ENCODE measurements at places on chromosomes 3 and 15.

- DNase-seq: peak; percentile 72
Observed at GRCh38 chr15:90231028-90232017, 2.4 kb downstream of the CIB1 start.

GRCh38 chr15:84811151-84811550 lies 6.0 kb upstream of the ALPK3 start:
- DNase-seq: no peak

DNA sequence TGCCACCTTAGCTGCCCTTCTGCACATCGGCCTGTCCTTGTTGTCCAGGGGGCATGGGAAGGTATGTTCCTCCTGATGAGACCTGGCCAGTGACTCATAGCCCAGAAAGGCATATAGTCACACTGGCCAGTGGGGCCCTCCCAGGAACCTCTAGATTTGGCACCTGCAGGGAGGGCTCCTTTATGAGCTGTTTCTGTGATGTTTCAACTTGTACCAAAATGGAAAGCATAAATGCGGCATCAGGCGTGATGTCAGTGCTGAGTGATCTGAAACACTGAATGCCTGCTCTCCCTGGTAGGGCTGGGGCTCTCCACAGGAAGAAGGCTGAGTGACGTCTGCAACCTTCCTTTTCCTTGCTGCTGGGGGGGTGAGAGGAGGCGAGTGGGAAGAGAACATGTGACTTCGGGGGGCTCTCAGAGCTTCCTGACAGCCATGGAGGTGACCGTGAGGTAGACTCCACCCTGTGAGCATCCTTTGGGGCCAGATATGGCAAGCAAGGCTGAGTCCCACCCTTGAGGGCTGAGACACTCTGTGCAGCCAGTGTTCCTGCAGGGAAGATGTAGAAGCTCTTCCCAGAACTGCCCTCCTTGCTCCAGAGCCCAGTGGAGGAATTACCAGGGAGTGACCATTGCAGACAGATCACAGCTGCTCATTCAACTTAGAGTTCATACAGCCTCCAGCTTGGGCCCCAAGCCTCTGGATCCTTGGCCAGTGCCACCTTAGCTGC lies 37.1 kb upstream of the APEH start:
- no peak for DNase-seq

GRCh38 chr3:152322756-152323155 lies 54.0 kb downstream of the MBNL1 start:
- no peak for DNase-seq

DNA sequence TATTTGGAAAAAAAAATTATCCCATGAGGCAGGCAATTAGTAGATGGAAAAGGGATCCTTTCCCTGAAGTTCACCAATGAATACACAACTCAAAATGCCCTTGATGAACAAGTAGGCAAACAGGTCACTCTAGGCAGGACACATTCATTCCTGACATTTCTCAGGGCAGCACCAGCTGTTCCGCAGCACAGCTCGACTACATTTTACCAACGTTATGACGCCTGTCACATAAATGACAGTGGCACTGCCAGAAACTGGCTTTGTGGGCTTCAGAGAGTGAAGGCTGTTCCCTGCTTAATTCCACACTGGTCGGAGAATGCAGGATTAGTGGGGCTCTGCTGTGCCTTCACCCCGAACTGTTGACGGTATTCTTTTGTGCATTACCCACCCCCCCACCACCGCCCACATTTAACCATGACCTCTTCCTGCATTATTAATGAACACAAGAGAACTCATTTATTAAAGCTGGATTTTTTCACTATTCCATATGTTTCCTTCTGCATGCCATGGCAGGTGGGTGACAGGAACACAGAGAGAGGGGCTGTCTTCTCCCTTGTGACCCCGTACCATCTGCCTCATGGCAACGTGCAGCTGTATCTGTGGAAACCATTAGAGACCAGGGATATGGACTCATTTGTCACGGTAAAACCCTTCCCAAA lies 197.6 kb downstream of the PDZRN3 start:
- no peak for DNase-seq

DNA sequence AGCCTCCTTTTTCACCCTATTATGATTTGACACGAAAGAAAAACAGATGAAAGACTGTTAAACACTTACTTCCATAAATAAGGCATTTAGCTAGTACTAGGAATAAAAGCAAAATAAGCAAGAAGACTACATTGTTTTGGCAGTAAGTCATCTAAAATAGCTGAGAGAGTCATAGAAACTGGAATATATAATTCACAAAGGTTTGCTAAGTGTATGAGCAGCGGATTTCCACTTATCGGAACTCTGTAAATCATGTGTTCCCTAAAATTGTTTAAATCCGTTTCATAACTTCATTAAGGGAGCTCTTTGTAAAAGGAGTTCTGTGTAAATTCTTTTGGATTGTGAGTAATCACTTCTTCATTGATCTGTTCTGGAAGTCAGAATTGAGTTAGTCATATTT lies 202.5 kb upstream of the CBLB start:
- DNase-seq: no peak

DNA sequence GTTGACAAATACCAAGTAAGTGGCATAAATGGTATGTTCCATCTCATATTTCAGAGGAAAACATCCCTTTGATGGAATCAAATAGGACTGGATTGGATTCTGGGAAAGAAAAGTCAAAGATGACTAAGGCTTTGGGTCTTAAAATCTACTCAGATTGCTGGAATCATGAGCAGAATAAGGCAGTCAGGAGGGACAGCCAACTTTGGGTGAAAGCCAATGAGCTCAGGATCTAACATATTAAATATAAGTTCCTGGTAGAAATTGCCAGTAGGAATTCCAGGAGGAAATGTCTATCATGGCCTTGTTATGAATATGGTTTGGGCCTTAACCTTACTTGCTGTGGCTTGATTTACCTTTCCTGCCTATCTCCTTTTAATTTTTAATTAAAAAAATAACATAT lies 55.3 kb downstream of the ISL2 start:
- DNase-seq: no peak

DNA sequence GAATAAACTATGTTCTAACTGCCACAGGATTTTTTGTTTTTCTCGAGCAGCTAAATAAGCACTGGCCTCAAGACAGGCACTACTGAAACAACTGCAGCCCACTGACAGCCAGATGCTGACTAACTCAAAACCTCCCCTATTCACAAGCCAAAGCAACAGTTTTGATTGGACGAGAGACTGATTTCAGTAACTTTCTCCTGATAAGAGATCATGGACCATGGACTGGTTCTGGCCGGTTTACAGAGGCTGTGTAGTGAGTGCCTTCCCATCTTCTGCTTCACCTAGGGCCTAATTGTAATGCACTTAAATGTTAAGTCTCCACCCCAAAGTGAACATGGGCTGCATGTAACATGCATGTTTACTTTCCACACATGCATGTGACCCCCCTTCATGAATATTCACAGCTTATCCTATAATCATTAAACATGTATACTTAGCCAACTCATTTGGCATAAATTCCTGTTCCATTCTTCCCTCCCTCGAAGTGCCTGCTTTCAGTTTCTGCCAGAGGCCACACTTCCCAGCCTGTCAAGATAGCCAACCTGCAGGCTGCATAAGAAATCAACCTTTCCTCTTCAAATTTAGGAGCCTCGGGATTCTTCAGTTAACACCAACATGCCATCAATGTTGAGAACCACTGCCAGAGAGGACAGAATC lies 108.2 kb downstream of the ULK4 start:
- no peak for DNase-seq

GRCh38 chr3:149618151-149619123 lies 39.4 kb downstream of the WWTR1 start:
- DNase-seq: no peak

DNA sequence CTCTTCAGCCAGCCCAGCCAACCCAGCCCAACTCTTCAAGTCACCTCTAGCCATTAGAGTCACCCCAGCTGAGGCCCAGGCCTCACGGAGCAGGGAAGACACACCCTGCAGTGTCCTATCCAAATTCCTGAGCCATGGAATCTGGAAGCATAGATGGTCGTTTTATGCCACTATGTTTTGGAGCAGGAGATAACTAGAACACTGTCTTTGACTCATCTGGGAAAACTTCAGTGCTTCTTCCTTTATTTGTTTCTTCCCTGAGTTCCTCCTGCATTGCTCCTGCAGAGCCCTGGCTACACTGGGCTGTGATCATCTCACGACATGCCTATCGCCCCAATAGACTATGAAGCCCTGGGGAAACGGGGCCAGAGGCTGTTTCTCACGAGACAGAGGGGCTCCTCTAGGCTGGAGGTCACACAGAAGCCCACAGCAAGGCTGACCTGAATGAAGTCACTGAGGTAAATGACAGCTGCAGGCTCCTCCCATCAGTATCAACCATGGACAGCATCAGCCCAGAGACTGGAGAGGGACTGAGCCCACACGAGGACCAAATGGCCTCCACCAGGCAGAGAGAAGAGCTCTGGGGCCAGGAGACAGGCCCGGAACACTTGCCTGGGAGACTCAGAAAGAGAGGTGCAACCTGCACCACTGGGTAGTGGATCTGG lies 22.7 kb downstream of the CRABP1 start:
- DNase-seq: no peak

DNA sequence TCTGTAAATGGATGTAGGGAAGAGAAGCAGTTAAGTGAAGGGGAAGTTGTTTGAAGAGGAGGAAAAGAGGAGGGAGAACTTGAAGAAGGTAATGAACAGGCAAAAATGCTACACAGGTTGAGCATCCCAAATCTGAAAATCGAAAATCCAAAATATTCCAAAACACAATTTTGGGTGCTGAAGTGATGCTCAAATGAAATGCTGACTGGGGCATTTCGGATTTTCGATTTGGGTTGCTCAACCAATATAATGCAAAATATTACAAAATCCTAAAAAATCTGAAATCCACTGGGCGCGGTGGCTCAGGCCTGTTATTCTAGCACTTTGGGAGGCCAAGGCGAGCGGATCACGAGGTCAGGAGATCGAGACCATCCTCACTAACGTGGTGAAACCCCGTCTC lies 61.9 kb upstream of the CDAN1 start:
- no peak for DNase-seq

DNA sequence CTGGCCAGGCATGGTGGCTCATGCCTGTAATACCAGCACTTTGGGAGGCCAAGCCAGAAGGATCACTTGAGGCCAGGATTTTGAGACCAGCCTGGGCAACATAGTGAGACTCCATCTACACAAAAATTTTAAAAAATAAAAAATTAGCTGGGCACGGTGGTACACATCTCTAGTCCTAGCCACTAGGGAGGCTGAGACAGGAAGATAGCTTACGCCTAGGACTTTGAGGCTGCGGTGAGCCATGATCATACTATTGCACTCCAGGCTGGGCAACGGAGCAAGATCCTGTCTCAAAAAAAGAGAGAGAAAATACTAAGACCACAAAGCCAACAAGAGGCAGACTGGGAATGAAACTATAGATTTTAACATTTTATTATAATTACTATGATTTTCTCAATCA lies 4.1 kb downstream of the MB21D2 start:
- DNase-seq: no peak

GRCh38 chr15:38257676-38258075 lies 5.0 kb downstream of the SPRED1 start:
- DNase-seq: no peak

GRCh38 chr15:62888623-62889022 lies 153.9 kb upstream of the TPM1 start:
- no peak for DNase-seq

DNA sequence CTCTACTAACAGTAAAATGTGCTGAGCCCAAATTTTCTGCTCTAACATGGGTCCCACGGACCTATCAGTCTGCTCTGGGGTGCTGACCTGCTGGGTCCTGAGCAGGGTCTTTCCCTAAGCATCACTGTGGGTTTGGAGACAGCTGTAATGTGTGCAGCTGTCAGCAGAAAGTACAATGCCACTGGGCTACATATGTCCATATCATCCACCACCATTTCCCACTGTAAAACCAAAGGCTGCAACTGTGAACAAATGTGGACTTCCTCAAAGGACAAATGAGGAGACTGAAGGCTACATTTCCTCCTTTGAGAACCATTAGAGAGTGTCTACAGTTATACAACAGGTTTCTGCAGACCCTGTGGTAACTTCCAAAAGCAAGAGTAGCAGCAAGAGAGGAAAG lies 33.8 kb upstream of the IP6K2 start:
- DNase-seq: no peak

GRCh38 chr15:39142500-39142899 lies 438.4 kb upstream of the THBS1 start:
- no peak for DNase-seq

- peak; percentile 60 for DNase-seq
Observed at GRCh38 chr15:50906954-50907600, 1.4 kb upstream of the AP4E1 start.

DNA sequence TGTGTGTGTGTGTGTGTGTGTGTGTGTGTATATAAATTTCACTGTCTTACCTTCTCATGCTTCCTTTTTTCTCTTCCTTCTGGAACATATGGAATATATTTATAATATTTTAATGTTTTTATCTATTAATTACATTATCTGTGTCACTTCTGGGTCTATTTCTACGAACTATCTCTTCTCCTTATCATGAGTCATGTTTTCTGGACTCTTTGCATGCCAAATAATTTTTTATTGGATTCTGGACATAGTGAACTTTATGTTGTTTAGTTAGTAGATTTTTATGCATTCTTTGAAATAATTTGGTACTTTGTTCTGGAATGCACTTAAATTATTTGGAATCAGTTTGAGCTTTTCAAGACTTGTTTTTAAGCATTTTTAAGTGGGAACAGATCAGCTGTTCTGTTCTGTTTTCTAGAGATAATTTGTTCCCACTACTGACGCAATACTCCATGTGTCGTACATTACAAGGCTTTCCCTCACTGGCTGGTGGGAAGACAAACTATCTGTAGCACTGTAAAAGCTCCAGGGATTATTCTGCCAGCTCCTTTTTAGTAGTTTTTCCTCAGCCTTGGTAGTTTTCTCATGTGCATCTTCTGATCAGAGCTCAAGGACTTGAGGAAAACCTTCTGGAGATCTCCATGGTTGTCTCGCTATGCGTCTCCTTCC lies 302.0 kb downstream of the CLSTN2 start:
- no peak for DNase-seq

DNA sequence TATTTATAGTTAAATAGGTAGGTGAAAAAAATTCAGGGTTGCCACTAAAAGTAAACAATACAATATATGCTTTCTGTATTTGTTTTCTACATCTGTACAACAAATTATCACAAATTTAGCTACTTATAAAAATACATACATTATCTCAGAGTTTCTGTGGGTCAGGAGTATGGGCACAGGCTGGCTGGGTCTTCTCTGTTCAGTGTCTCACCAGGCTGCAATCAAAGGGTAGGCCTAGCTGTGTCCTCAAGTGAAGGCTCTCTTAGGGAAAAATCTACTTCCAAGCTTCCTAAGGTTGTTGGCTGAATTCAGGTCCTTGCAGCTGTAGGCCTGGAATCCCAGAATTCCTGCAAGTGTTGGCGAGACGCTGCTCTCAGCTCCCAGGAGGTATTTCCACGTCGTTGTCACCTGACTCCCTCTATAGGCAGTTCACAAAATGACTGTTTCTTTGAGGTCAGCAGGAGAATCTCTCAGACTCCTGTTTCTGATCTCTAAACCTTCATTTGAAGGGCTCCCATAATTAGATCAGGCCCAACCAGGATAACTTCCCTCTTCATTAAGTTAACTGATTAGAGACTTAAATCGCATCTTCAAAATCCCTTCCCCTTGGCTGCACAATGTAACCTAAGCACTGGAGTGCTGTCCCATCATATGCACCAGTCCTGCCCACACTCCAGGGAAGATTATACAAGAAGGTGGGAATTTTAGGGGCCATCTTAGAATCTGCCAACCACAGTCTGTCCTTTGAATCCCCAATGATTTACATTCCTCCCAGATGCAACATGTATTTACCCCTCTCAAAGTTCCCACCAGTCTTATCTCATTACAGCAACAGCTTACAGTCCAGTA lies 296.6 kb downstream of the SUCLG2 start:
- DNase-seq: no peak
